ENCODE measurements at places on chromosomes 6 and 20. TPM values are rescaled to one million over a fixed set of nuclear protein-coding genes. Genes with fewer than 3 reads are reported as not detected.

RRAGD gene
- 18.4 TPM for total RNA-seq

PNPLA1 gene
- total RNA-seq, result not detected

PIGT gene
- total RNA-seq, result 25.2 TPM

- DNase-seq, result peak; percentile 25
These were observed 23.6 kb downstream of the DTD1 start for GRCh38 chr20:18611492-18611891.

DNA sequence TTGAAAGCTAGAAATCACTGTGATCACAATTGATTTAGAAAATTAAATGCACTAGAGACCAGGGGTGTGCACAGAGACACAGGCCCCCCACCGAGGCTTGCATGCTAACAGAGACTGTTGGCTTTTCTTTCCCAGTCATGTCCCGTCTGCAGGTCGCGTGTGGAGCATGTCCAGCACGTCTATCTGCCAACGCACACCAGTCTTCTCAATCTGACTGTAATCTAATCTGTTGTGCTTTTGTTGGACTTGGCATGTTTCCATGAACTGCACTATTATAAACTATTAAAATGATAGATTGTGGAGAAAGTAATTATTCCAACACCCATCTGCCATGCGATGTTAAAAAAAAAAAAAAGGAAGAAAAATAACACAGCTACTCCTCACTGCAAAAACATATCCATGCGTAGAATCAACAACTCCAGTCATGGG lies 17.7 kb downstream of the MYLIP start:
- DNase-seq, result no peak

GRCh38 chr20:16777126-16777525 lies 29.0 kb downstream of the OTOR start:
- DNase-seq, result no peak

- DNase-seq, result peak; percentile 78
These were observed 39.7 kb downstream of the TAF4 start for GRCh38 chr20:62025832-62026563.

DNA sequence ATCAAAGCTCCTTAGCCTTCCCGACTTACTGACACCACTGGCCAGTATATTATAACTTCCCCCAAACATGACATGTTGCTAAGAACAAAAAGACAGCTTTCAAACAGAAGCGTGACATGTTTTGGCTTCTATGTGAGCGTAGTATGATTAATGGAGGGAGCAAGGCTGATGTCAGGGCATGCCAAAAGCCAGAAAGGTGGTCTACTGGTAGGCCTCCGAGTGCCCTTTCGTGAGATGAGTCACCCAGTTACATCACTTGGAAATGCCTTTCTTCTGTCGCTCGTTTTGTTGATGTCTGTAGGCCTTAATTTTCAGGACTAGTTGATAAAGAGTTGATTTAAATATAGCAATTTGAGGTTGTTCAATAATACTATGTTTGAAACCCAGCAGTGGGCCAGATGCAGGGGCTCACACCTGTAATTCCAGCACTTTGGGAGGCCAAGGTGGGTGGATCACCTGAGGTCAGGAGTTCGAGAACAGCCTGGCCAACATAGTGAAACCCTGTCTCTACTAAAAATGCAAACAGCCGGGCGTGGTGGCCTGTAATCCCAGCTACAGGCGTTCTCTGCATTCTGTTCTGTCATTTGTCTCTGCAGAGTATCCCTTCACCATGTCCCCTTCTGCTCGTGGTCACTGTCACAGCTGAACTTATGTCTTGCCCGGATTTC lies 53.3 kb downstream of the CNKSR3 start:
- no peak for DNase-seq

DNA sequence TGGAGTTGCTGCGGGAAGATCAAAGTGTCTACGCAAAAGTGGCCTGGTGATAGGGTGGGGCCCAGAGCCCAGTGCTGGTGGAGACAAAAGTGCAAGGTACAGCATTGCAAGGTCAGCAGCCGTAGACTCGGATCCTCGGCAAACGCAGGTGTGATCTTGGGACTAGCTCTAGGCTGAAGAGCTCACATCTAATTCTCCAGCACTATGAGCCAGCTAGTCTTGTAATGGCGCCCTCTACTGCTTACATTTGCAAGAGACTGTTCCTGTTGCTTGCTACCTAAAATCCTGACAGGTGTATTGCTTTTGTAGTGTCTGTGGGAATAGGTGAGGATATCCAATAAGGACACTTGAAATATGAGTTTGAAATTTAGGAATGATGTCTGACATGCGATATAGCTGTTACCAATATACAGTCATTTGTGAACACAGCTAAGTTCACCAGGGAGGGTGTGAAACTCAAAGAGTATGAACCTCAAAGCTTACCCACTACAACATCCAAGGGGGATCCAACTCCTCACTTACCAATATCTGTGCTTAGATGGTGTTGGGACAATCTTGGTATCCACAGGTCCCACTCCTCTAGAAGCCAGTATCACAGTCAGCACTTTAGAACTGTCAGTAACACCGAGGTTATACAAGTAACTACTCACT lies 58.4 kb downstream of the PDE7B start:
- peak; percentile 31 for DNase-seq
